Effector memory CD8-positive, alpha-beta T cell (primary cell): ENCODE measurements at places on chromosomes 3 and 15.

DNA sequence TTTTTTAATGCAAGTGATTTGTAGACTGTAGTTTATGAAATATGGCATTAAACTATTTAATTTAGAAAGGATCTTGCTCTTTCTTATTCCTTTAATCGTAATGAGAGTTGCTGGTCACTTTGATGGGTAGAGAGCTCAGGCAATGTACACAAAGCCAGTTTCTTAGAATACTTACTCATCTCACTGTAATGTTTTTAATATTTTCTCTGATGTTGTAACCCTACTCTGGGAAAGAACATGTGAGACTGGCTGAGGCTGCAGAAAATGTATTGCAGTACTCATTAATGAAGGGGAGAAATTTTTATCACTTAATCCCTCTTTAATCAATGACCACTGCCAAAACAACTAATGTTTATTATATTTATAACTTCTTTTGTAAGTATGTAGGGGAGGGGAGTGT, 479.4 kb upstream of the KCNMB2 start:
- DNase-seq: no peak

- no peak for DNase-seq
Measured at GRCh38 chr3:27224197-27224596, 145.0 kb downstream of the NEK10 start.

GRCh38 chr3:64945171-64945729, 257.4 kb upstream of the ADAMTS9 start:
- DNase-seq: no peak

DNA sequence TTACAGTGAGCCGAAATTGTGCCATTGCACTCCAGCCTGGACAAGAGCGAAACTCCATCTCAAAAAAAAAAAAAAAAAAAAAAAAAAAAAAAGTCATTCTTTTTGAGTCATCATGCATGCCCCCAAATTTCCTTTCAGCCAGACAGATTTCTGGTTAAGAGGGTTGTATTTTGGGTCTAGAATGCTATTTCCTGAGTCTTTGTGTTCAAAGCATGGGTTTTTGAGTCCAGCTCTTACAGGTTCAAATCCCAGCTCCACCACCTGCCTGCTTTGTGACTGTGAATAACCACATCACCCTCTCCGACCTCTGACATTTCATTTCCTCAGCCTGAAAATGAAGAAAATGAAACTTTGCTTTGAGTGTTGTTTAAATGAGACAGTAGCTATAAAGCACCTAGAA, 9.3 kb upstream of the C15orf61 start:
- no peak for DNase-seq

DNA sequence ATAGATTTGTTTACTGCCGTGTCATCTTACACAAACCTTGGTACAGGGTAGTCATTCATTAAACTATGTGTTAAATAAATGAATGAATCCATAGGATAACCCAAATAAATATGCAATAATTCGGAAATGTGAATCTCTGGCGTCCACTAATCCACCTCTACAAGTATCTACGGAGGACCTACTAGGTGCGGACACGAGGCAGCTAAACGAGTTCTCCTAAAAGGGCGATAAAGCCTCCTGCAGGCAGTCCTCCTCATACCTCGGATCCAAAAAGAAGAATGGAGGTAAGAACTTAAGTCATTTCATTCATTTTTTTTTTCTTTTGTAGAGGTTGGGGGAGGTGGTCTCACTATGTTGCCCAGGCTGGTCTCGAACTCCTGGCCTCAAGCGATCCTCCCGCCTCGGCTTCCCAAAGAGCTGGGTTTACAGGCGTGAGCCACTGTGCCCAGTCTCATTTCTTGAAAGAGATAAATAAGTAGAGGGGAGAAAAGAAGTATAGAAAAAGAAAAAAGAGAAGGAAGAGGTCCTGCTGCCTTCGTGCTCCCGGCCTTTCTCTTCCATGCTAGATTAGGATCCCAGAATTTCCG, 706 bp upstream of the RPL35A start:
- DNase-seq: no peak

- DNase-seq: no peak
Measured at GRCh38 chr3:56633181-56633580, 49.9 kb downstream of the TASOR start.

- DNase-seq: no peak
Measured at GRCh38 chr3:138127636-138128365, 4.4 kb downstream of the A4GNT start.

GRCh38 chr3:50210510-50211367, 5.7 kb downstream of the SLC38A3 start:
- DNase-seq: no peak
